A549 treated with AZD2906 at 1 μM for 4 hours (cell line): ENCODE measurements at places on chromosomes 3 and 15. TPM values are rescaled to one million over a fixed set of nuclear protein-coding genes. Genes with fewer than 3 reads are reported as not detected.

The QTRT2 gene
- 19.6 to 25.3 TPM (median 20.7 TPM) in 5 replicates for total RNA-seq

The GHSR gene
- total RNA-seq = not detected in 5 replicates

The CD276 gene
- 63.7 to 76.9 TPM (median 75.0 TPM) in 5 replicates for total RNA-seq

The POPDC2 gene
- 0.32 to 1.2 TPM (median 0.38 TPM) in 5 replicates for total RNA-seq

The CCR3 gene
- not detected in 5 replicates for total RNA-seq

The SATB1 gene
- 0.07 to 0.14 TPM in 2 of 5 replicates, not detected in the others for total RNA-seq

The LRTM1 gene
- total RNA-seq = not detected in 5 replicates

The CP gene
- 3.4 to 7.4 TPM (median 6.1 TPM) in 5 replicates for total RNA-seq

The OR5K2 gene
- total RNA-seq = not detected in 5 replicates

The HIGD2B gene
- not detected in 5 replicates for total RNA-seq

The LINGO1 gene
- 6.7 to 11.6 TPM (median 9.6 TPM) in 5 replicates for total RNA-seq

The OTOL1 gene
- not detected in 5 replicates for total RNA-seq

The POTEB2 gene
- not detected in 5 replicates for total RNA-seq

The FEZF2 gene
- not detected in 5 replicates for total RNA-seq

The C15orf62 gene
- 0.03 to 0.06 TPM (median 0.04 TPM) in 4 of 5 replicates, not detected in the other for total RNA-seq

The PPM1L gene
- total RNA-seq = 0.46 to 0.68 TPM (median 0.55 TPM) in 5 replicates

The MLF1 gene
- 20.9 to 26.0 TPM (median 22.9 TPM) in 5 replicates for total RNA-seq

The ARPIN gene
- total RNA-seq = 9.6 to 12.7 TPM (median 12.2 TPM) in 5 replicates

The RBP2 gene
- total RNA-seq = not detected in 5 replicates

The TMEM89 gene
- 0.10 to 0.21 TPM (median 0.15 TPM) in 3 of 5 replicates, not detected in the others for total RNA-seq

The RBMS3 gene
- 0.43 to 1.1 TPM (median 0.88 TPM) in 5 replicates for total RNA-seq

The CDHR4 gene
- total RNA-seq = 0.12 to 0.42 TPM (median 0.28 TPM) in 5 replicates

The MESP2 gene
- total RNA-seq = 0.09 to 0.83 TPM (median 0.40 TPM) in 5 replicates

The LMOD3 gene
- not detected in 5 replicates for total RNA-seq

The PLSCR2 gene
- 0.09 to 0.16 TPM in 2 of 5 replicates, not detected in the others for total RNA-seq

The DLL4 gene
- total RNA-seq = 2.0 to 2.9 TPM (median 2.5 TPM) in 5 replicates

The DNAJC17 gene
- 19.6 to 25.2 TPM (median 23.2 TPM) in 5 replicates for total RNA-seq

The CPN2 gene
- not detected in 5 replicates for total RNA-seq

The UNC13C gene
- total RNA-seq = 0.01 TPM in 1 of 5 replicates, not detected in the others

The COL6A5 gene
- total RNA-seq = not detected in 5 replicates

The CA12 gene
- 176 to 188 TPM (median 186 TPM) in 5 replicates for total RNA-seq

The ZPLD1 gene
- 0.02 to 0.06 TPM (median 0.03 TPM) in 4 of 5 replicates, not detected in the other for total RNA-seq

The SCG5 gene
- total RNA-seq = 1.4 to 2.1 TPM (median 1.9 TPM) in 5 replicates

The ATP8B4 gene
- 1.0 to 1.2 TPM (median 1.0 TPM) in 5 replicates for total RNA-seq

The NPAP1 gene
- total RNA-seq = not detected in 5 replicates

The ZCWPW2 gene
- total RNA-seq = 0.03 TPM in 1 of 5 replicates, not detected in the others

The TPRA1 gene
- total RNA-seq = 43.2 to 60.5 TPM (median 58.3 TPM) in 5 replicates

The SPATA12 gene
- 0.29 to 0.55 TPM (median 0.39 TPM) in 5 replicates for total RNA-seq

The PLA1A gene
- 0.17 to 0.53 TPM (median 0.30 TPM) in 5 replicates for total RNA-seq

The SKOR1 gene
- total RNA-seq = 0.03 to 0.08 TPM (median 0.05 TPM) in 4 of 5 replicates, not detected in the other

The BNC1 gene
- total RNA-seq = 0.63 to 0.85 TPM (median 0.65 TPM) in 5 replicates

The ZNF662 gene
- not detected in 5 replicates for total RNA-seq

The BUB1B gene
- total RNA-seq = 23.2 to 35.7 TPM (median 26.7 TPM) in 5 replicates

The RAB27A gene
- total RNA-seq = 9.2 to 13.8 TPM (median 11.1 TPM) in 5 replicates

The TCF12 gene
- total RNA-seq = 29.6 to 40.0 TPM (median 39.1 TPM) in 5 replicates

The C15orf39 gene
- 27.8 to 36.6 TPM (median 33.9 TPM) in 5 replicates for total RNA-seq

The ATP13A5 gene
- not detected in 5 replicates for total RNA-seq
